Activated CD4-positive, alpha-beta memory T cell treated with anti-CD3 and anti-CD28 coated beads, Interleukin-2, amount 10 ng/mL, durations not matched to agents 7 days and 5 days (primary cell): ENCODE measurements at places on chromosomes 16 and 17. TPM values are rescaled to one million over a fixed set of nuclear protein-coding genes. Genes with fewer than 3 reads are reported as not detected.

CLEC3A gene
- total RNA-seq: not detected

CDR2 gene
- 43.9 TPM for total RNA-seq

GAS2L2 gene
- not detected for total RNA-seq

SMIM36 gene
- not detected for total RNA-seq

TPSD1 gene
- not detected for total RNA-seq

HID1 gene
- 1.4 TPM for total RNA-seq

BCAR1 gene
- not detected for total RNA-seq

TSPAN10 gene
- 0.43 TPM for total RNA-seq

PIK3R5 gene
- total RNA-seq: 50.3 TPM

MTSS2 gene
- total RNA-seq: 3.3 TPM

BICDL2 gene
- 1.4 TPM for total RNA-seq

NEUROD2 gene
- total RNA-seq: not detected

CACNA1G gene
- total RNA-seq: not detected

TBC1D28 gene
- total RNA-seq: not detected

YBX2 gene
- total RNA-seq: 1.5 TPM

TRPV2 gene
- 142 TPM for total RNA-seq

PITPNM3 gene
- total RNA-seq: 0.63 TPM

CDH3 gene
- 0.33 TPM for total RNA-seq

C17orf50 gene
- not detected for total RNA-seq

TBC1D3E gene
- not detected for total RNA-seq

SAMD14 gene
- 0.68 TPM for total RNA-seq

GP1BA gene
- not detected for total RNA-seq

NPIPA5 gene
- total RNA-seq: 19.6 TPM

CHD9NB gene
- 0.33 TPM for total RNA-seq

SMIM22 gene
- not detected for total RNA-seq

FOXO3B gene
- 1.8 TPM for total RNA-seq

SOST gene
- not detected for total RNA-seq

CARD14 gene
- total RNA-seq: not detected

PNPO gene
- 24.6 TPM for total RNA-seq

KRT20 gene
- total RNA-seq: not detected

CIBAR2 gene
- not detected for total RNA-seq

DUSP14 gene
- total RNA-seq: 16.3 TPM

SEZ6 gene
- not detected for total RNA-seq

ALKBH5 gene
- total RNA-seq: 118 TPM

SNAI3 gene
- 16.6 TPM for total RNA-seq

TP53TG3F gene
- not detected for total RNA-seq

PMFBP1 gene
- 1.8 TPM for total RNA-seq

RASL10B gene
- 0.33 TPM for total RNA-seq

RHBDL3 gene
- 0.45 TPM for total RNA-seq

KAT2A gene
- total RNA-seq: 25.7 TPM

OTOP2 gene
- total RNA-seq: not detected

MYCBPAP gene
- 15.2 TPM for total RNA-seq

MILR1 gene
- total RNA-seq: 0.35 TPM

LGALS9B gene
- not detected for total RNA-seq

TAC4 gene
- total RNA-seq: not detected

PHKB gene
- total RNA-seq: 33.2 TPM

DNAAF8 gene
- total RNA-seq: not detected

TBC1D3 gene
- not detected for total RNA-seq

ZNF598 gene
- total RNA-seq: 52.1 TPM

SLFN12L gene
- 110 TPM for total RNA-seq

SHISA9 gene
- total RNA-seq: not detected

GRAPL gene
- 10.1 TPM for total RNA-seq
